Tibial artery (tissue), 4 donors: ENCODE measurements at places on chromosomes 2 and 18.

GRCh38 chr18:67514901-67515540 lies 1.5 kb downstream of the DSEL start:
- no peak for DNase-seq

DNA sequence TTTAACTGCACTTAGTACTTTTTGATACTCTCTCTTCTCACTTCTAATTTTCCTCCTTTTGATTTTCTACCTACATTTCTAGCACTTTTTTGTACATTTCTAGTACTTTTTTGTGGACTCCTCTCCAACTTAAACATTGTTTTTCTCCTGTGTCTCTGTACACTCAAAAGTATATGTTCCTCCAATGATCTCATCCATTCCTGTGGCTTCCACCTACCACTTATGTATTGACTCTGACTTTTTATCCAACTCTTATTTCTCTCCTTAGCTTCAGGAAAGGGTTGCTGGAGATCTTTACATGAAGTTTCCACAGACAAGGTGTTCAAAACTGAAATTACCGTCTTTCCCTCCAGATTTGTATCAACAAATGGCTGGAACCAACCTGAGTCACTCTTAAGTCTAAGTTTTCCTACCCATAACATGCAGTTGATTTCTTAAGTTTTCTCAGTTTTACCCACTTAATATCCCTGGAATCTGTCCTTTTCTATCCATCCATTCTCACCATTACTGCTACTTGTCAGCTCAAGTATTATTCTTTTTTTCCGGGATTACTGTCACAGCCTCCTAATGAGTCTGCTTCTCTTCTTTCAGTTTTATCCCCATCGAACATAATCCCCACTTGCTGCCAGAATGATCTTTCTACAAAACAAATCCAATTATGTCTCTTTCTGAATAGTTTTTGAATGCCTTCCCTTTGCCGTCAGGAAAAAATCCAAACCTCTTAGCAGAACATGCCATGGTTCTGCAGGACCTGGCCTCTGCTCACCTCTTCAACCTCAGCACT lies 22.6 kb upstream of the PELI1 start:
- no peak for DNase-seq

DNA sequence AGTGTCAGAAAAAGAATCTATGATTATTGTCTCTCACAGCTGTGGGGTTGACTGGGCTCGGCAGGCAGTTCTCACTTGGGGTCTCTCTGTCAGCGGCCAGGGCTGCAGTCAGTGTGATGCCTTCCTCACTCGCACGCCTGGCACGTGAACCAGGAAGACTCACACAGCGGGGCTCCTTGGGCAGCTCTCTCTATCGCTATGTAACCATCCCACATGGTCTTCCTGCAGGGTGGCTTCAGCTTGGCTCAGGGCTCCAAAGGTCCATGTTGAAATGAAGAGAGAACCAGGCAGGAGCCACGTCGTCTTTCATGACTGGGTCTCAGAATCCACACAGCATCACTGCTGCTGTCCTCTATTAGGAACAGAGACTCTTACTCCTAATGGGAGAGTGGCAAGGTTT lies 30.6 kb upstream of the SLC1A4 start:
- no peak for DNase-seq

DNA sequence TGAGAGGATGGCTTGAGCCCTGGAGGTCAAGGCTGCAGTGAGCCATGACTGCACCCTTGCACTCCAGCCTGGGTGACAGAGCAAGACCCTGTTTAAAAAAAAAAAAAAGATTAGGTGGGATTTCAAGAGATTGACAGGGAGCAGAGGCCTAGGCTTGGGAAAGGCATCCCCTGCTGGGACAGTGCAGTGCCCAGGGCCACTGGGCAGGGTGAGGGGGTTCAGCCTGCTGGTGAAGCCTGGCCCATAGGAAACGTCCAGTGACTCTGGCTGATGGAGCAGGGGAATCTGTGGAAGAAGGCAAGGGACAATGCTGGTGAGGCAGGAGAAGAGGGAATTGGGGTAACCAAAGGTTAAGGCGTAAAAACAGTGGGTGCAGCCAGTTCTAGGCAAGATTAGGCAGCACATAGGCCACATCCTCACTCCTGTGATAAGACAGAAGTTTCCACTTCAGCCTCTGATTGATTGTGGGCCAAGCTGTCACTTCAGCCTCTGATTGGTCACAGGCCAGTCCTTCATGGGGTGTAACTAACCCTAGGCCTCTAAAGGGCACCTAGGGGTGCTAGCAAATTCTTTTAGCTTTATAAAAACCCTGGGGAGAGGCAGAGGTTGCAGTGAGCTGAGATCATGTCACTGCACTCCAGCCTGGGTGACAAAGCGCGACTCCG lies 128.6 kb downstream of the MSH2 start:
- no peak for DNase-seq

DNA sequence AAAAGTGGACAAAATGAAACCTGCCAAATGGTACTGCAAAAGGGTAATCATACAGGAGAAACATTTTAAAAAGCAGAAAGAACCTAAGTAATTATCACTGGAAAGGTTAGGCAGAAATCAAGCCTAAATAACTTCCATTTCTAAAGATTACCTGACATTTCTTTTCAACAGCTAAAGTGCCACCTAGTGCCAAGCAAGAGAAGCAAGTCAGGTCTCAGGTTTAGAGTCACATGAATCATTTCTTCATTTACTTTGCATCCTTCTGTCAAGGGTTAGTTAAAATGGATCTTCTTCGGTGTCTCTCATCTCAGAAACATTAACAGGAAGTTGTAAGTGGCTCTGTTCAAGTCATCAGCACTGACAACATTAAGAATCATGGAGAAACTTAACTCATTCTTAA lies 90.3 kb downstream of the AKAIN1 start:
- DNase-seq: no peak

- DNase-seq: no peak
Observed at GRCh38 chr2:110842048-110842447, 109.7 kb downstream of the ACOXL start.
